ENCODE measurements at places on chromosomes 5 and 9. TPM values are rescaled to one million over a fixed set of nuclear protein-coding genes. Genes with fewer than 3 reads are reported as not detected.
A peak's percentile ranks its signal among the peaks of the same experiment; 100 is the strongest.

DNA sequence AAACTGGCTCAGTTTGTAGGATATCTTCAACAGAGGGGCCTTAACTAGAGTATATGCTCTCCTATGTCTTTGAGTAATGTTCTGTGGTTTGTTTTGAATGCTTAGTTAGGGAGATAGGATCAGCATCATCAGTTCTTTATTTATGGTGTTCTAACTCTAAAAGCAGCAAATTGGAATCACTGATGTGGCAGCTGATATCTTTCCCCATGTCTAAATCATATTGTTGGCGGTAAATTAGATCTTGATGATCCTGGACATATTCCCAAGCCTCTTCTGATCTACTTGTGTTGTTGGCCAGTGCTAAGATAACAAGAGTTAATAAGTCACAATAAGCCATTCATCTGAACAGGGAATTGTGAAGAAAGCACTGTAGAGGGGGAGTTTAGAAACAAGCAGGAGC lies 332.4 kb upstream of the DAB2 start:
- DNase-seq = no peak

DNA sequence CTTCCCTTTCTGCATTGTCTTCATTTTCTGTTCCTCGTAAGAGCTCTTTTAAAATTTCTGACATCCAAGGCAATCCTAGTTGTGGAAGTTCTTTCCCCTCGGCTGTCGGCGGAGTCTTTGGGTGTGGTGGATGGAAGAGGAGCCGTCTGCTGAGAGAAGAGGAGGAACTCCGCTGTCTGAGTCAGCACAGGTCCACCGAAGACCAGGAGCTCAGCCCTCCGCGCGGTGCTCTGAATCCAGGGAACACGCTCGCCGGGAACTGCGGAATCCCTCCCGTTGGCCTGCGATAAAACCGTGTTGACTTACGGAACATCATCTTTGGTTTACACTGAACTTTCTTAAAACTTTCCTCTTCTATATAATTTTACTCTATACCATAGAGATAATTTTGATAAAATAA lies 100.7 kb upstream of the IRX4 start:
- no peak for DNase-seq

DNA sequence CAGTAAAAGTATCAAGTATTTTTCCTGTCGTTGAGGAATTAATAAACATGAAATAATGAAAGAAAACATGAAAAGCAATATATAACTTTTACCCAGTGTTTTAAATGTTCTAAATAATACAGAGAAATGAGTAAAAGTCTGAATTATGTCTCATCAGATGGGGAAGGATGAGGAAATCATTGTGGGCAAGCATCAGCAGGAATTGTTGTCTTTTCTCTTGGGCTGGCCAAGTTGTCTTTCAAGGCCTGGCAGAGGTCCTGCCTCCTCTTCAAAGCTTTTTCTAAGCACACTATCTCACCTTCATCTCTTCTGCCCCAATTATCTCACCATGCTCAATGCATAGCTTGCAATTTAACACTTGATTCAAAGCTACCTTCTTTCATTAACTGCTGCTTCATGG lies 41.9 kb downstream of the MOCS2 start:
- DNase-seq = no peak

- no peak for DNase-seq
Measured at GRCh38 chr9:28318515-28318914, 745.2 kb upstream of the C9orf72 start.

GRCh38 chr5:170960567-170960966 lies 98.7 kb downstream of the RANBP17 start:
- no peak for DNase-seq

DNA sequence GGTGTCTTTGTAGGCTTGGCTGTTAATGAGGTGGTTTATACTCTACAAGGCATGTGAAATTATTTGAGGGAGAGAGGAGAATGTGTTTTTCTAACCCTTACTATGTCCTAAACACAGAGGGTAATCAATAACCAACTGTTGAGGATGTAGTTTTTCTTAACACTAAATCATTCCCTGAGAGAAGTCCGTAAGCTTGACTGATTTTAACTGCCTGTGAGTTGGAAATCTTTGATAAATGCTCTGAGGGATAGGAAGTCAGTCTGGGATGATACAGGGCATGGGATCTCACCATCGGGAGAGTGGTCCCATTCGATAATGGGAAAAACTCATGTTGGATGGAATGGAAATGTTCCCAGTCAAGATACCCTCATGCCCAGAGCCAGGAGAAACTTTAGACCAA lies 249.6 kb downstream of the PDZD2 start:
- no peak for DNase-seq

DNA sequence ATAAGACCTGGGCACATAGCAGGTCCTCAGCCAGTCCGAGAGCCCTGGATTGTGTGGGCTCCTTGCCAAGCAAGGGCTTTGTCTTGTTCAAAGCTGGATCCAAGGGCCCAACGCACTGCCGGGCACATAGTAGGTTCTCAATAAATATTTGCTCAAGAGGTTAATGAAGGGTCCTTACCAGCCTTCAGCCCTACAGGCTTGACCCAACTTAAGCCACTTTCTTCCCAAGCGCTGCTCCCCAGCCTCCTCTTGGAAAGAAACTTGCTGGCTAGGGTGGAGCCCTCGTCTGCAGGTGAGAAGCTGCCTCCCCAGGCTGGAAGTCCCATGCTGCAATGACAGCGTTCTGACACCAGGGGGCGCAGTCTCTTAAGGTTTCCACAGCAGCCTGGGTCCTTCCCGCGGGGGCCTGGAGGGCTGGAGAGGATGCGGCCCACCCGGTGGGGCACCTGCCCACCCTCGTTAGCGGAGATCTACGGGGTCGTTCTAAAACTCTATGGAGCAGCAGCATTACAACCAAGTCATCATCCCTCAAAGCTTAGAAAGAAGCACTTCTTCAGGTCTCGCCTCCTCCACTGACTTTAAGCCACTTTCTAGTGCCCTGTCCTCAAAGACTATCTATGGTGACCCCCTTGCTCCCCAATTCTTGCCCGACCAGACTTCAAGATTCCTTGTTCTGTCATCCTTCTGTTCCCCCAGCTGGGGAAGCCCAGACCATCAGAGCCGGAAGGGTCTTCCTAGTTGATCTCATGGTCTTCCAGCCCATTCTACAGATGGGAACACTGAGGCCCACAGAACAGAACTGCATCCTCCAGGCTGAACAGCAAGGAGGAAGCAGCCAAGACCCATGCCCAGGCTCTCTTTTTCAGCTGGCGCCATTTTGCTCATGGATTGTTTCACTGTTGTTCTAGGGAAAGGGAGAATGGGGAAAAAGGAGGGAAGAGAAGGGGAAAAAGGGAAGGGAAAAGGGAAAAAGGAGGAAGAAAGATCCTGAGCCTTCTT lies 115.4 kb downstream of the LHX2 start:
- peak; percentile 57 for DNase-seq

- no peak for DNase-seq
Measured at GRCh38 chr5:60248901-60249300, 355.4 kb upstream of the PDE4D start.

- DNase-seq = no peak
Measured at GRCh38 chr5:93585767-93586385, 2.9 kb downstream of the NR2F1 start.

GRCh38 chr5:179858241-179858585 lies 404 bp downstream of the MRNIP start:
- no peak for DNase-seq

GRCh38 chr5:138037271-138037670 lies 4.4 kb upstream of the FAM13B start:
- no peak for DNase-seq

GRCh38 chr9:38214432-38214831 lies 145.4 kb upstream of the SHB start:
- no peak for DNase-seq

DNA sequence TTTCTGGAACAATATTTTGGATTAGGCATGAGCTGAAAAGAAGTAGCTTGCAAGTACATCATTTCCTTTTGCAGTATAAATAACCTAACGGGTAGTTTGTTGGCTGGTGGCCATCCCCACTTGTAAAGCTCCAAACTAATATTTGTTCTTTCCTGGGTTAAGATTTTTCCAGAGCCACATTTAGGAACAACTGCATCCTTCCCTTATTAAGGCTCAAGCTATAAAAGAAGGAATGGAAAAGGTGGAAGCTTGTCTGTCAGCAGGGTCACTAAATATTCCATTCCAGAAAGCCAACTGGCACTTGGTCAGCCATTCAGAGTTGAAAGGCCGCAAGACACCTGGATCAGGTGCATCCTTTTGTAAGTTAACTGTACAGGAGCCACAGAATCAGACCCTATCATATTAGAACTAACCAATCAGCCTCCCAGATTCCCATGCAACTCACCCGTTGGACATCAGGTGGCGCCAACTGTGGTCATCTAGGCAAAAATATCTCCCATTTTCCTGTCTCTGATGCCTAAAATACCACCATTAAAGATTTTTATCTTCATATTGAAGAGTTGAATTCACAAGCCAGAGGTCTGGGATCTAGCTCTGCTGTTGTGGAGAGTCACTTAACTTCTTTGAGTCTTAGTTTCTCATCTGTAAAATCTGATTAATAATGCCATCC lies 82.9 kb downstream of the PTCD2 start:
- no peak for DNase-seq

DNA sequence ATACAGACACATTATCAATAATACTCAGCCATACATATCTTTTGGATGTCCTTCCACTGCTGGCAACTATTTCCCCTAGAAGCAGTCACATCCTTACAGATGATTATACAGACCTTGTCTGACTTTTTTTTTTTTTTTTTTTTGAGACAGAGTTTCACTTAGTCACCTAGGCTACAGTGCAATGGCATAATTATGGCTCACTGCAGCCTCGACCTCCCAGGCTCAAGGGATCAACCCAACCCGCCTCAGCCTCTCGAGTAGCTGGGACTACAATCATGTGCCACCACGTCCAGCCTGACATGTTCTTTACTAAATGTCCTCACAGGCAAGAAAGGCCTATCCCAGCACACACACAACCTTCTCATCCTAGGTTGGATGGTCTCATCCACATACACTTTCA lies 24.0 kb downstream of the NR6A1 start:
- no peak for DNase-seq

DNA sequence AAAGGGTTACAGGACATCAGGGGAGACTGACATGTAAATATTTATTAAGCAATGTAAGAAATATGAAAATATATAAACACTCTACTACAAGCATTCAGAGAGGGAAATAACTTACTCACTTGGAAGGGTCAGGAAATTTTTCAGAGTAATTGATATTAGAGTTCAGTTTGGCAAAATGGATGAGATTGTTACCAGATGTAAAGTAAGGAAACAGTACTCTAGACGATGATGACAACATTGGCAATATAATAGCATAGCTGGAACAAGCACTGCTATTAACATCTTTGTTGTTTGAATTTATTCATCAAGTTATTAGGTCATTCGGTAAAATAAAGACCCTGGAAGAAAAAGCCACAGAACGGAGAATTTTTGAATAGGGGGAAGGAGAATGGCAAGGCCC lies 49.1 kb downstream of the GNA14 start:
- DNase-seq = no peak

DNA sequence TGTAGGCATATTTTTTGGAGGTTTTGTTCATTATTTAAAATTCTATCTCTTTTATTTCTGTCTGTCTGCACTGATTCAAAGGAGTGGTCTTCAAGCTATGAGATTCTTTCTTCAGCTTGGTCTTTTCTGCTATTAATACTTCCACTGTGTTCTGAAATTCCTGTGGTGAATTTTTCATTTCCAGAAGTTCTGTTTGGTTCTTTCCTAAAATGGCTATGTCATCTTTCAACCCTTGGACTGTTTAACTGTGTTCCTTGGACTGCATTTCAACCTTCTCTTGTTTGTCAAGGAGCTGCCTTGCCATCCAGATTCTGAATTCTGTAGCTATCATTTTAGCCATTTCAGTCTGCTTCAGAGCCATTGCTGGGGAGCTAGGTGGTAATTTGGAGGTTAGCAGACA lies 76.3 kb downstream of the CERT1 start:
- no peak for DNase-seq

- DNase-seq = no peak
Measured at GRCh38 chr5:52134013-52134650, 653.6 kb upstream of the ITGA1 start.

DNA sequence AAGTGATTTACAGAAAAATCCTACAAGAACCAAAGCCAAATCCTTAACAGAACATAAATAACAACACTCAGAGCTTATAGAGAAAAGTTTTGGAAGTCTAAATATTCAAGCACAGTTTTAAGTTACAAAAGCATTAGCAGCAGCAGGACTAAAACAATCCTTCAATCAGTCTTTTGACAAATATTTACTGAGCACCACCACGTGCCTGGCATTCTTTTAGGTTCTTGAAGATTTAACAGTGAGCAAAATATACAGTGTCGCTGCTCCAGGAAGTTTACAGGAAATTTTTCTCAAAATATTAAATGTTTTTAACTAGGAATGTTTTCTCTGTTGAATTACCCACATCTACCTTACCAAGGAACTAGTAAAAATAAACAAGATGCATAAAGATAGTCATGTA lies 11.4 kb downstream of the EPB41L4A start:
- no peak for DNase-seq

- DNase-seq = no peak
Measured at GRCh38 chr9:95831810-95832209, 43.7 kb upstream of the ERCC6L2 start.

DNA sequence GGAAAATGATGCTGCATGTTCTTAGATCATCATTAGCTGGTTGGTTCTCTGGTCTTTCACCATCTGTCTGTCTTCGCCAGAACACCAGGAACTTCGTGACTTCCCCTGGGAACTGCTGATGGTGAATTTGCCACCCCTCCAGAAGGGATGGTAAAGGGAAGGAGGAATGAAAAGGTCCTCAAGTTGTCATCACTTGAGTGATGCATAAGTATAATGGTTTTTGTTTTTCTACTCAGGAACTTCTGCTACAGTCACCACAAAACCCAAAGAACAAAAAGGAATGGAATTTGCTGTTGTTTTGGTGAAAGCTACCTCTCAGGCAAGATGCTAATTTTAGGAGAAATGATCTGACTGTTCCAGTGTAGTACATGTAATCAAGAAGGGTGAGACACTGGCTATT lies 328.4 kb downstream of the ARHGEF28 start:
- DNase-seq = no peak

DNA sequence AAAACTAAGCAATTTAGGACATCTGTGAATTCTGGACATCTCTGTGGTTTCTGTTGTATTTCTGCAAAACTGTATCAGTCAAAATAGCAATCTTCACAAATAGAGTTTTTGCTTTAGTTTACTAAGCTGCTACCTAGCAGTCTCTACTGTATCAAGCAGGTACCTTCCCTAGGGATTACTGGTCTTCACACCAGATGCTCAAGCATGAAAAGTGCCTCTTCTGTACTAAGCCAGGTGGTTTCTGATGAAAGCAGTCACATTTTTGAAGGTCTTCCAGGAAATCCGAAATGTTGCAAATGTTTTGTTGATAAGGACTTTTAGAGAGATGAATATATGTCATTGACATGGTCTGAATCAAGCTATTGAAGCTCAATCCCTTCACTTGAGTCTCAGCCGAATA lies 540.0 kb downstream of the KCTD16 start:
- DNase-seq = no peak

- no peak for DNase-seq
Measured at GRCh38 chr5:33662722-33663427, 222.1 kb downstream of the TARS1 start.

LCN1 gene
- not detected for total RNA-seq

RORB gene
- 0.08 TPM for total RNA-seq

IL4 gene
- not detected for total RNA-seq

SEC61B gene
- total RNA-seq = 90.4 TPM

SUSD3 gene
- 5.0 TPM for total RNA-seq

UQCRQ gene
- total RNA-seq = 475 TPM

SLC35D2 gene
- 23.7 TPM for total RNA-seq

HARS1 gene
- 76.4 TPM for total RNA-seq

TRPM3 gene
- not detected for total RNA-seq

MARVELD2 gene
- 17.3 TPM for total RNA-seq

SPATA31A3 gene
- total RNA-seq = not detected

SLC25A2 gene
- total RNA-seq = 0.28 TPM

GCNT1 gene
- total RNA-seq = 0.28 TPM

NSG2 gene
- total RNA-seq = not detected

EMB gene
- 65.9 TPM for total RNA-seq

TICAM2 gene
- total RNA-seq = 1.6 TPM

TRIM14 gene
- total RNA-seq = 9.7 TPM

Measured in Panc1 (cell line).